ENCODE measurements at places on chromosomes 6 and 20.
A peak's percentile ranks its signal among the peaks of the same experiment; 100 is the strongest.

- DNase-seq: no peak
Observed at GRCh38 chr6:113511100-113511499, 346.0 kb upstream of the MARCKS start.

- DNase-seq: no peak
Observed at GRCh38 chr20:57837208-57838035, 127.6 kb upstream of the PMEPA1 start.

GRCh38 chr6:68758559-68758958 lies 123.5 kb downstream of the ADGRB3 start:
- DNase-seq: no peak

DNA sequence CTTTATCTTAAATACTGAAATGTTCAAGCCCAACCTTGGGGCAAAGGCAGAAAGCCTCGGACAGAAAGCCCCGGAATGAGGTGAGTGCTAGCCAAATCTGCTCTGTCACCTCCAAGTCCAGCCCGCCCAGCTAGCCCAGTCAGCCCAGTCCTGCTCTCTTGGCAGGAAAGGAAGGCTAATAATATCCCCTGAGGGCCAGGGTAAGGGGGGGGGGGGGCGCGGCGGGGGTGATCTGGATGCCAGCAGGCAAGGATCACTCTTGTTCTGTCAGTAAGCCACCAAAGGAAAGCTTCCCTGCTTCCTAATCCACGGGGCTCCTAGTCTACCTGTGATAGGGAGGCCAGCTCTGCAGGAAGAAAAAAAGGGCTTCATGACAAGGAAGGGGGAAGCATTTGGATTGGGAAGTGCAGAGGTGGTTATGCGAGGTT lies 1.1 kb downstream of the NDRG3 start:
- peak; percentile 46 for DNase-seq

- no peak for DNase-seq
Observed at GRCh38 chr6:137701942-137702341, 165.1 kb upstream of the TNFAIP3 start.

DNA sequence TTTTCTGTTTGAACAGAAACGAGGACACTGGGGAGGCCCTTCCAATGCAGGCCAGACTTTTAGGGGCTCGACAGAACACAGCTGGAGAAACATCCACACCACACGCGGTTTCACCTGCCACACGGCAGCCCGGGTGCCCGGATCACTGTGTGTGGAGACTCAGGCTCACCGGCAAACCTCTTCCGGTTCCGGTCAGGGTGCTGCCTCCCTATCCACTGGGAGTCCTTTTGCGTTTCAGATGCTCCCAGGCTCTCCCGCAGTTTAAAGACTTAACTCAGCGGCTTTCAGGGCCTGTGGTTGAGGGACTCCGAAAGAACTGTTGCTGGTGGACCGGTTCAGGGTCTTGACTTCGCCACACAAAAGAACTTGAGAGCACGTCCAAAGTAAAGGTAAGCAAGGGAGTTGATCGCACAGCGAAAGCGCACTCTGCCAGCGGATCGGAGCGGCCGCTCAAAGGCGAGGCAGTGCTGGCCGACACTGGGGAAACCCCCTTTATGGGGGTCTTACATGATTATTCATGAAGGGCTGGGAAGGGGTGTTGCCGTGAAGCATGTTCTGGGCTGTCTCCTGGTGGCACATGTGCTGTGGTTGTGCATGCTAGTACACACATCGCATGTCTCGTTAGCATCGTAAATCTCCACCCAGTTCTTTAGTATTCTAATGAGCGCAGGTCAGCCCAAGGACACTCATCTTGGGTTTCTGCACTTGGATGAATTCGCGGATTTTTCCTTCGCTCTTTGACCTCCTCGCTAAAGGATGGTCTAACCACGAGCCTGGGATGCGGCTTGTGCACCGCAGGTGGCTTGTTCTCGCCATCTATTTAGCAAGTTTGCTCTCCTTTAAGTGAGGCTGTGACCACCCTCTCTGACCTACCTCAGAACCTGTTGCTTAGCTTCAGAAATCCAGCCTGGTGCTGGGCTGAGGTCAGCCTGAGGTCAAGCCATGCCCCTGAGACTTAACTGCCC lies 180.3 kb downstream of the CDH26 start:
- DNase-seq: peak; percentile 31
